Liver (tissue), 10 donors: ENCODE measurements at places on chromosomes 2 and 18. TPM values are rescaled to one million over a fixed set of nuclear protein-coding genes. Genes with fewer than 3 reads are reported as not detected.

DNA sequence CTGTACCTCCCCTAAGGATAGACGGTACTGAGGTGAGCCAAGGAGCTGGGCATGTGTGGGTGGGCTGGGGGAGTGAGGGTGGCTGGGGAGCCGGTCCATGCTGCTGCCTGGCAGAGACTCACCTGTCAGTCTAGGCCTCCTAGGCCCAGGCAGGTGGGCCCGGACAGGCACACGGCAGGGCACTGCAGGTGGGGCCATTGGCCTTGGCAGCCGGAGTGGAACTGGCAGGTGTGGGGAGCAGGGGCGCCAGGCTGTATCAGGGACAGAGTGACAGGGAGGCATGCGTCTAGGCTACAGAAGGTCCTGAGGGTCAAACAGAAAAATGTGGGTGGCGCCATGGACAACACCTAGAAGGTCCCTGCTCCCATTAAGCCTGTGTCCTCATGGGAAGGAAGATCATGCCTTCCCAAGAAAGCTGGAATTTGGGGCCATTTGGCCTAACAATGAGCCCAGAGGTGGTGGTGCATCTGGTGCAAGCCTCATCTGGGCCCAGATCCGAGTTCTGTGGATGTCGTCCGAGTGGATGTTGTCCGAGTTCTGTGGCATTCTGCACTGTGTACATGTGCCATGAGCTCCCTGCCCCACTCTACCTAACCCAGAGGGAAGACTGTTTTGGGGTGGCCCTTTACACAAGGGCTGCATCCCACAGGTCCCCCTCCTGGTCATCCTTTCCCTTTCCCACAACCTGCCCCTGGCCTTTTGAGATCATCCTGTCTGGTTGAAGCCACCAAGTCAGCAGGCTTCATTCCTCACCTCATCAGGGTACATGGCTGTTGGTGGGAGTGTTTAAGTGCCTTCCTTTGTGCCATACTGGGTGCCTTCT is 249.7 kb downstream of the GLI2 start:
- no peak for DNase-seq

DNA sequence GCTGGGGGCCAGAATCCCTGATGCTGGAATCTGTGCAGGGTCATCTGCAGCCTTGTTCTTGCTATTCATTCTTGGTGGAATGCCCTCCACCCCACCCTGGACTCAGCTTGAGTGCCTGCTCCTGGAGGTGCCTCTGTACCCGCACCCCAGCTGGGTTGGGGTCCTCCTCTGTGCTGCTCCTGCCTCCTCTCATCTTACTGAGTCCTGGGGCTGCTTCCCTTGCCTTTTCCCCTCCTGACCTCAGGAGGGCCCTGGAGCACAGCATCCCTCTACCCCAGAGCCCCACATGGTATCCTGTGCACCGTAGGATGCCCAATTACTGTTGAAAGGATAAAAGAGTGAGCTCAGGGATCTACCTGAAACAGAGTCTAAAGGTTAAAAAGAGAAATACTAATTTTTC is 81.6 kb downstream of the CIB4 start:
- no peak for DNase-seq

Gene MYO5B
- polyA plus RNA-seq = 10.3 TPM

GRCh38 chr2:68135448-68136320 is 22.0 kb upstream of the PNO1 start:
- no peak for DNase-seq

Gene ZFP36L2
- polyA plus RNA-seq = 26.8 TPM

Gene TMEM182
- 2.8 TPM for polyA plus RNA-seq

DNA sequence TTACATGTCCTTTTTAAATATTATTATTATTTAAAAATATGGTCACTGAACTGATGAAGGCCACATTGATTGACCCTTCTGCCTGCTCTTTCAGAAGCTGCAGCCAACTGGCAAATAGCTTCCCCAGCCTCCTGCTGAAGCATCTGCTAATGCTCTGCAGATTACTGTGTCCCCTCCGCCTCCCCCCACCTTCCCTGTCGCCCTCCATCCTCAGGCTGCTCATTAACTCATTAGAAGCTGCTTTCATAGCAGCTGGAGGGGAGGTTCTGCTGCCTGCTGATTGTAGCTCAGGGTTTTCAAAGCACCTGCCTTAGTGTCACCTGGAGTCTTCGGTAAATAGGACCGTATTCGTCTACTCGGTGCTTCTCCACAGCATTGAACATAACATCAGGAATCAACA is 24.8 kb upstream of the LMAN1 start:
- DNase-seq = no peak

Gene STARD6
- polyA plus RNA-seq = not detected

GRCh38 chr2:43458014-43458628 is 137.7 kb downstream of the THADA start:
- DNase-seq = no peak

- no peak for DNase-seq
These were observed 530.0 kb downstream of the BCL11A start for GRCh38 chr2:60023256-60023985.

GRCh38 chr2:209451209-209451834 is 27.5 kb downstream of the MAP2 start:
- DNase-seq = no peak

DNA sequence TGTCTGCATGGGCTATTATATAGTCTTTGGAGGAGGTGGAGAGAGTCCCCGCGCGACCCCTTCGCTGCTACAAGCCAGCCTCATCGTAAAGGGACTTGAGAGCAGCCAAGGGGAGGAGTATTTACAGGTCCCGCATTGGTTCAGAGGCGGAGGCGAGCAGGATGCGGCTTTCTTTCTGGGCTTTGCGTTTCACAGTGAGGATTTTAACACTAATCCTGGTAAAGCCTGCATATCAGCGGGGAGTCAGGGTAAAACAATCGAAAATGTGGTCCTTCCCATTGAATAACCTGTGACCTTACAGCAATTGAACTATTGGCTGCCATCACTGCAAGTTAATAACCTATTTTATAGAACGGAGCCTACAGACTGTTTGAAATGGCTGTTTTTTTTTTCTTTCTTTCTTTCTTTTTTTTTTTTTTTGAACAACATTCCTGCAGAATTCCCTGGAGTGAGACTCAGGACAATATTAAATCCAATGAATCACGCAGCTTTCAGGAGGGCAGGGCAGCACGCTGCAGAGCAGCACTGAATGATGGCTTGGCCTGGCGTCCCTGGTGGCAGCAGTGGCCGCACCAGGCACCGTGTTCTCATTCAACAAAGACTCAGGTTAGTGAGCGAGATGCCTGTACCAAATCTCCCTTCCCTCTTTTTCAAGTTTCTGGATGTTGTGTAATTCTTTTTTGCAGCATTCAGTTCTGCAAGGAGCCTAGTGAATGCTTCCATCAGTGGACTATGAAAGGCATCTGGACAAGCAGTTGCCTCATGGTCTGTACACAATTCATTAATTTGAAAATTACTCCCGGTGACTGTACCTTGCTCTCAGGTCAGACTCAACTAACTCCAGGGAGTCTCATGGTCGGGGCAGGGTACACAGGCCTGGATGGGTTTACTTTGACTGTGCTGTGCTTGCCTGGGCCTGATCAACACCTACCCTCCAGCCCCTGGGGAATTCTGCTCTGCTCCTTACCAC is 19.8 kb downstream of the SMIM21 start:
- no peak for DNase-seq

- DNase-seq = no peak
These were observed 90.2 kb downstream of the BCL11A start for GRCh38 chr2:60463249-60463648.

Gene MATN3
- 0.10 TPM for polyA plus RNA-seq

DNA sequence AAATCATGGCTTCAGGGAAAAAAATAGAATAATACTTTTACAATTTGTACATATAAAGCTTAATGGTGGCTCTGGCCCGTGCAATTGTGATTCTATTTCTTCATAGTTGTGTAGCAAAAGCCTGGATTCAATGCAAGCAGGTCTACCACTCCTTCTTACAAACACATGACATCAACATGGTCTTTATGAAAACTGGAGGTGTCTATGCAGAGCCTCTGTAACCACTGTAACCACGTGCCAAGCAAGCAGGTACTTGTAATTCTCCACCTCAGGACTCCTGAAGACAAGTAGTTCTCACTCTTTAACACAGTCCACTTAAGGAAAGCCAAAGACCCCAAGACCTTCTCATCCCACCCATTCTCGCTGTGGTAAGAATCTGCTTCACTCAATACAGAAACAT is 62.6 kb downstream of the METTL4 start:
- DNase-seq = no peak

GRCh38 chr18:3584266-3584861 is 134.4 kb downstream of the TGIF1 start:
- DNase-seq = no peak

DNA sequence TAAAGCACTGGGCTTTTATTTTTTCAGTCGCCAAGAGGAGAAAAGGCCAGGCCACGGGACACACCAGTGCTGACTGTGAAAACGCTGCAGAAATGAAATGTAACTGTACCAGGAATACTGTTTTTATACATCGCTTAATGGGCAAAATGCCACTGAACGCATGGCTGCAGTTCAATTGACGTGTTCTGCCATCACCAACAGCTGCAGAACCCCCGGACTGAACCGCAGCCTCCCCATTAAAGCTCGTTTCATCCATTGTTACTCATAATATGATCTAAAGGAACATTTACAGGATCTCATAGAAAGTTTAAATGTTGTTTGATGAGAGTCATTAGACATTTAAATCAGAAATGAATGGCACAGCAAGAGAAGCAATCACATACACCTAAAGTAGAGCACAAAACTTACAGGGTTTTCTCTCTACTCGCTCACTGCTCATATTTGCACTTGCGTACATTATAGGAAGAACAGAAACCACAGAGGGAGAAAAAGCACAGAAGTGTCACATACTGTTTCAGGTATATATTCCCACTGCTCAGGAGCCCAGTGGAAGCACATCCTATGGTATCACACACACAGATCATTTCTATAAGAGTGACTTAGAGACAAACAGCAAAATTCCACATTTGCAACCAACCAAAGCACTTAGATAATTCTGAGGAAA is 35.3 kb downstream of the TCF4 start:
- no peak for DNase-seq

GRCh38 chr18:62585274-62586150 is 62.7 kb downstream of the ZCCHC2 start:
- peak; percentile 27 for DNase-seq

Gene NFATC1
- 0.57 TPM for polyA plus RNA-seq

DNA sequence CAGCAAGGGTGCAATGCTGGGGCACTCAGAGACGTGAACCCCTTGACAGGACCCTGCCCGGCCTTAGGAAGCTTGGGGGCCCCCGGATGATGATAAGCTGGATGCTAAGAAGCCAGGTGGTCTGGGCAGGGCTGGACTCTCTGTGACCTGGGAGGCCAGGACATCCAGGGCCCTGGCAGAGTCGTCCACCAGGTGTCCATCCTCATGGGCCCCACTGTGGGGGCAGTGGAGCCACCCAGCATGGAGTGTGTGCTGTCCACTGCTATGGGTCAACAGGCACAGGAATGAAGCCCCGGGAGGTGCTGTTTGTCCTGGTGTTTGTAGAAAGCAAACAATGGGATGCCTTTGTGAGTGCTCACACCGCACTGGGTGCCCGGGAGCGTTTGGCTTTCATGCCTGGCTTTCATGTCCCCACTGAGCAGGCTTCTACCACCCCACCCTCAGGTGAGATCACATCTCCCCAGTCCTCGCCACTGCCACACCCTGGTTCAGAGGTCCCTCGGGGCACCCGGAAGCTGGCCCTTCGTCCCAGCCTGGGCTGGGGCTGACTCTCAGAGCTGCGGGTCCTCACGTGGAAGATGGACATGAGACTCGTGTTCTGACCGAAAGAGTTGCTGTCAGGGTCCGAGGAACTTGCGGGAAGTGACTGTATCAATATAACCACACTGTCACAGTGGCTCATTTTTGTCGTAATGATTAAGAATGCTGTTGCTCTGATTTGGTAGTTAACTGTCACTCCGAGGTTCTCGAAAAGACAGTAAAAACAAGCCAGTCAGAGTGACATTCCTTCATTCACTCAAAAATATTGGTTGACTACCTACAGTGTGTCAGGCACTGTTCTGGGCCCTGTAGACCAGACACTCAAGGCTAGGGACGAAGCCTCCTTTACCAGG is 53.3 kb downstream of the INHBB start:
- DNase-seq = no peak

Gene TRIM43
- not detected for polyA plus RNA-seq

GRCh38 chr2:39466311-39466710 is 29.2 kb upstream of the MAP4K3 start:
- DNase-seq = no peak

- no peak for DNase-seq
These were observed 193.5 kb downstream of the SS18 start for GRCh38 chr18:25896956-25897355.

GRCh38 chr18:73577365-73577764 is 570.3 kb downstream of the FBXO15 start:
- no peak for DNase-seq

Gene UGT1A4
- 103 TPM for polyA plus RNA-seq

Gene INHBB
- 7.4 TPM for polyA plus RNA-seq

Gene GGCX
- 103 TPM for polyA plus RNA-seq

DNA sequence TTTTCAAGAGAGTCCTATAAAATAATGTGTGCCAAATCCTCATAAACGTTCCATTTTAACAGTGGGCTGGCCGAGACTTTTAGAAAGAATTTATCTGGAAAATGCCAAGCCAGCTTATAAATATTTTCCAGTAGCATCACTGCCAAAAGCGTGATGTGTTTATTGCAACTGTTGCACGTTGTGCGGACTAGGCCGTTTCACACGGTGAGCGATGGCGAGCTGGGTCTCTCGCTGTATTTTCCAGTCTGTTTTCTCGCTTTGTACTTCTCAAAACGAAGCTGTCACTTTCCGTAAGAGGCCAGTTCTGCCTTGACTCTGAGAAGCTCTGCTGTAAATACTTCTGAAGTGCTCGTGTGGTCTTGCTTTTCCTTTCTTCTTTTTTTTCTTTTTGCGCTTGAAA is 65.0 kb upstream of the ZNF236 start:
- no peak for DNase-seq

GRCh38 chr2:127504552-127505430 is 21.5 kb downstream of the IWS1 start:
- no peak for DNase-seq

GRCh38 chr2:55420439-55420725 is 726 bp upstream of the CCDC88A start:
- no peak for DNase-seq

GRCh38 chr2:96231316-96231715 is 22.7 kb upstream of the STARD7 start:
- DNase-seq = no peak

GRCh38 chr18:67331857-67332256 is 184.7 kb downstream of the DSEL start:
- DNase-seq = no peak

GRCh38 chr2:94956797-94957391 is 68.6 kb upstream of the MAL start:
- DNase-seq = no peak

DNA sequence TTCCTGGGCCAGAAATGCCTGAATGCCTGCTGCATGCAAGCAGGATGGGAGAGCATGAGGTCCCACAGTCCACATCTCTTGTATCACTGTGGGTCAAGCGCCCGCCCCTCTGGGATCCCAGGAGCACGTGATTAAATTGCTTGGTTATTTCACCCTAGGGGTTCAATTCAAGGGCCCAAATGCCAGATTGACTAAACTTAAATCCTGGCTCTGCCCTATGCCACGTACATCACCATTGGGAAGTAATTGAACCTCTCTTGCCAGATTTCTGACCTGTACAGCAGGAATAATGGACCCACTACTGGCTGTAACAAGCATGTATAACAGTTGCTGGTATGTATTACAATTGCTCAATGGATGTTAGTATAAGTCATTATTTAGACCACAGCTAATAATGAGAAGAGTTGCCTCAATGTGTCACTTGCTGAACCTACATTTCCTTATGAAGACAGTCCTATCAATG is 19.9 kb downstream of the FHL2 start:
- DNase-seq = no peak
